Activated T-cell treated with anti-CD3 and anti-CD28 coated beads, Interleukin-2, amount 50 U/mL, for 72 hours (primary cell): ENCODE measurements at places on chromosomes 1 and 21.

DNA sequence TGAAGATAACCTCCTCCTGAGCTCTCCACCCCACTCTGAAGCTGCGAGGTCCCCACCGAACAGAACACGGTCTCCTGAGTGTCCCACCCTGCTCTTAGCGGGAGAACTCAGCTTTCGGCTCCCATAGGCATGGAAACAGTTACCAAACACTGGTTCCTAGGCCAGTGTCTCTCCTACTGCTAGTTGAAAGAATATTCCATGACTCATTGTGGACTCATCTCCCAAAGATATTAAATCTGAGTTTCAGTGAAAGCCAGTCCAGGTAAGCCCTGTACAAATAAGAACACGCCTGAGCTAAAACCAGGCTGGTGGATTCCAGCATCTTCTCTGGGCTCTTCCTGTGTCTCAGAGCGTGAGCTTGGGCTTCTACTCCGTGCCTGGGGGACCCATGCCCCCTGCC lies 107.5 kb upstream of the CLDN14 start:
- no peak for DNase-seq

- DNase-seq: no peak
Measured at GRCh38 chr1:209156991-209157390, 426.5 kb upstream of the CAMK1G start.

- no peak for DNase-seq
Measured at GRCh38 chr1:6509220-6509918, 17.9 kb upstream of the PLEKHG5 start.

DNA sequence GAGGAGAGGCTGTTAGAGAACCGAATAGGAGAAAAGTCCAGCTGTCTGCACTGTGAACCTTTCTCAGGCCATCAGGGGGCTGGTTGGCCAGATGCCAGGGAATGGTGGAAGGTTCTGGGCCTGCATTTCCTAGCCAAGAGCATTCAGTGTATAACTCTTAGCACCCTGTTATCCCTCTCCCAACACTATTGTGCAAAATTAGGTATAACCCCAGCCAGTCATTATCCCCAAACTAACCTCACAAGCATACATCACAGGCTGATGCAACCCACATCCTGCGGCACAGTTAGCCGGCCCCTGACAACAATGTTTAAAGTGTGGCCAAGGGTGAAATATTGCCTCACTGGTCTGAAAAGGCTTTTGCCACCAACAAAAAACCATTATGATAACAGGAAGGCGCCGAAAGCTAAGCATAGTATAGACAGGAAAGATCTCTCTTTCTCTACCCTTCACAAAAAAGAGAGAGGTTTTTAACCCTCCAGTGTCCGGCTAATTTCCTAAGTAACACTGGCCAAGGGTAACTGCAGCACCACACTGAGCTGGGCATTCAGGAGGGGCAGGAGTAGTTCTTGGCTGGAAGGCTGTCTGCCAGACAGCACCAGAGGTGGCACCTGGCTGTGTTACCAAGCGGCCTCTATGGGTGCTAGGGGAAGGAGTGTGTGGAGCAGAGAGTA lies 77.3 kb upstream of the BCAR3 start:
- peak; percentile 47 for DNase-seq

- DNase-seq: no peak
Measured at GRCh38 chr1:205935869-205936268, 7.4 kb downstream of the SLC26A9 start.

- DNase-seq: no peak
Measured at GRCh38 chr1:62301726-62302390, 17.4 kb downstream of the KANK4 start.
